ENCODE measurements at places on chromosomes 2 and 18.
A peak's percentile ranks its signal among the peaks of the same experiment; 100 is the strongest.

DNA sequence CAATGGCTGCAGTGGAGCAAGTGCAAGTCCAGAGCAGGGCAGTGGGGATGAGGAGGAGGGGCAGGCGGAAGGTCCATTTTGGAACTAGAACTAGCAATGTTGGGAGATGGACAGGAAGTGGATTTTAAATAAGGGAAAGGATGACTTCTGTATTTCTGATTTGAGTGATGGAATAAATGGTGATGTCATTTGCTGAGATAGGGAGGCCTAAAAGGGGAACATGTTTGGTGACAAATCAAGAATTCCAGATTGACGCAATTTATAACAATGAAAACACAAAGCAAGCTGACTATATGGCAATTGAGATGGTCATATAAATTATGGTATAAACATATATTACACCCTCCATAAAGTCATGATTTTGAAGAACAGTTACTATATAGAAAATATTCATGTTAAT, 209.3 kb downstream of the SS18 start:
- DNase-seq, result no peak

- no peak for DNase-seq
Measured at GRCh38 chr2:111712940-111713515, 171.0 kb downstream of the ANAPC1 start.

DNA sequence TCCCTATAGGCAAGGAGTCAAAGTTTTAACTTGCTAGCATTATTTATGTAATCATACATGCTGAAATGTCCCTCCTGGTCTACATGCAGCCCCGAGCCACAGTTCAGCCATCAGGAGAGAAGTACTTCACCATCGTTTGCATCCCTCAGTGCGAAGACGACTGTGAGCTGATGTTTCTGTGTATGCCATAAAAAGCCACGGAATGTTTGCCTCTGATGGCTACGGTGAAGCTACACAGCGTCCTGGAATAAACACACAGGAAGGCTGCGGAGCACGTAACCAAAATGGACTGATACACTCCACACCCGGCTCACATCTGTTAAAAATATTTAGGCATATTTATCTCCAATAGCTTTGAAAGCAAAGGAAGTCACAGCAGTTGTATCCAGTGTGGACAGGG, 4.3 kb upstream of the SALL3 start:
- DNase-seq, result no peak

GRCh38 chr2:61759718-61760117, 94.1 kb downstream of the FAM161A start:
- no peak for DNase-seq

DNA sequence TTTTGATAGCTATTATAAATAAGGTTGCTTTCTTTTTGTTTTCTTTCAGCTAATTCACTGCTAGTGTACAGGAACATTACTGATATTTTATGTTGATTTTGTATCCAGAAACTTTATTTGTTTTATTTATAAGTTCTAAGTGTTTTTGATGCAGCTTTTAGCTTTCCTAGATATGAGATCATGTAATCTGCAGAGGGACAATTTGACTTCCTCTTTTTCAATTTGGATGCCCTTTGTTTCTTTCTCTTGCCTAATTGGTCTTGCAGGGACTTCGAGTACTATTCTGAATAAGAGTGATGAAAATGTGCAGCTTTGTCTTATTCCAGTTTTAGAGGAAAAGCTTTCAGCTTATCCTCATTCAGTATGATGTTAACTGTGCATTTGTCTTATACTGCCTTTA, 643.4 kb upstream of the CDH2 start:
- DNase-seq, result no peak

- no peak for DNase-seq
Measured at GRCh38 chr18:25595274-25596060, 243.5 kb upstream of the ZNF521 start.

- DNase-seq, result no peak
Measured at GRCh38 chr18:72783530-72783929, 84.3 kb downstream of the NETO1 start.

DNA sequence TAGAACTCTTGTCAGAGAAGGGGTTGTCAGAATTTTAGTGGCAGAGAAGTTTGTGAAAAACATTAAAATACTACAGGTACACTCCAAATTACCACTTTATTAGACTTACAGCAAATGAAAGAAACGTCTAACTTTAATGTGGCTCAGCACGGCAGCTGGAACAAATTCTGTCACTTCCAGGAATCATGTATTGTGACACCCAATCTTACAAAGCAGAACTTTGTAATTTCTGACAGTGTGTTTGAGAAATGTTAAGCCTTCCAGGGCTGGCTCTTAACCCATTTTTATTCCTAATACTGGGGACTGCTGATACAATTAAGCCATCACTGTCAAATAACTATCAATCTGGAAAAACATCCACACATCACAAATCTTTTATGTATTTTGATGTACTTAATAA, 216.4 kb downstream of the ZNF385B start:
- no peak for DNase-seq

DNA sequence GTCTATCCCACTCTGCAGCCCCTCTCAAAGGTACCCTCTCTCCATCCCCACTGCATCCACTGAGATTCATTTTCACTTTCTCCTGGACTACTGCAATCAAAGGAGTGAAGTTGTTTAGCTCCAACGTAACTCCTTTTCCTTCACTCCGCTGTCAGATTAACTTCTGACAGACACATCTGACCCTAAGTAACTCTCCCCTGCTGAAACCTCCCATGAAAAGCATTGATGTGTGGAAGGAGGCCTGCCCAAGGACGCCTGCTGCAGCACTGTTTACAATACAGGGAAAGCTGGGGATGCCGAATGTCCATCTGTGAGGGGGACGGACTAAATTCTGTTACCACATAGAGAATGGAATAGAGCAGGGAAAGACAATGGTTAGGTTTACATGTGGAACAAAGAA, 114.8 kb downstream of the TMEM163 start:
- no peak for DNase-seq

DNA sequence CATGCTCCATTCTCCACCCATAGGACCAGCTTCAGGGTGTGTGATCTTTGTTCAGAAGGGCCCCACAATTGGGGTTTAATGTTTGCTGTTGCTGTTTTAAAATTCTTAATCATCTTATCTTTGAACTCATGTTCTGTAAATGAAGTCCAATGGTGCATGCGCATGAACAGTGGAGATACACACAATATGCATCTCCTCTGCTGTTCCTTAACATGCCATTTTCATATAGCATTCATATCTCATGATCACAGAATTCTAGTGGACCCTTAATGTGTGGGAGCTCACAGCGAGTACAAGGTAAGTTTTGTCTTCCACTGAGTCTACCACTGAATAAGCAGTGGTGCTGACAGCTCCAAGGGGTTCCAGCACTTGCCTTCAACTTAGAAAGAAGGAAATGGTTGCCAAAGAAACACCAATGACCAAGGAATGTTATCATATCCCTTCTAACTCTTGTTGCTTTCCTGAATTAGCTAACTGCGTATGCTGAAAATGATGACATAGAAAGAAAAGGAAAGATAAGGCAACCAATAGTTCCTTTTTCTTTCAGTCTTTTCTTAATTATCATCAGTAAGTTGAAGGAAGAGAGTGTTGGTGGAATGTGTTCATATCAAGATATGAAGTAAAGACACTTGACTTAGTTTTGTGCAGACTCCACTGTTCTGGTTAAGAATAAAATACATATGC, 258.9 kb upstream of the FBXO11 start:
- no peak for DNase-seq

- no peak for DNase-seq
Measured at GRCh38 chr18:22098563-22098989, 70.8 kb upstream of the GATA6 start.

DNA sequence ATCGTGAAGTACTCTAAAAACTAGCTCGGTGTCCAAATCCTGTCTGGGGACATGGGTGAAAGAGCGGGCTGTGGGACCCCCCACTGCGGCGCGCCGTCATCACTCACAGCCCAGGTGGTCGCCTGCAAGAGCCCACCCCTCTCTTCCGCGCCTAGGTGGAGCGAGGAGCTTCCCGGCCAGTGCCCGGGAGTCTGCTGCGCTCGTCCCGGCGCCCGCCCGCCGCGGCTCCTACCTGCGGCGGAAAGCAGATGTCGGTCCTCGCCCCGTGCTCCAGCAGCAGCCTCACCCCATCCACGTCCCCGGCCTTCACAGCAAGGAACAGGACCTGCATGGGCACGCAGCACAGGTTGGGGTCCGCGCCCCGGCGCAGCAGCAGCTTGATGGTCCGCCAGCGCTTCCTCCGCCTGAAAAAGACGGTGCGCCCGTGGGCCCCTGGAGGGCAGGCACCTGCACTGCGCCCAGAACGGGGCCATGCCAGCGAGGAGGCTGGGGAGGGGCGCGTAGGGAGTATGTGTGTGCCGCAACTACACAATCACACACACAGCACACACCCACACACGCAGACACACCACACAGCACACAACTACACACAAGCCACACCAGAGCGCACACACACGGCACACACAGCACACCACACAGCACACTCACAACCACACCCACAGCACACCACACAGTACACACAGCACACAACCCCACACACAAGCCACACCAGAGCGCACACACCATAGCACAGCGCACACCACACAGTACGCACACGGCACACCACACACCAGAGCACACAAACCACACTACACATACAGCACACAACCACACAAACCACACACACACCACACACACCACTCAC, 37.4 kb downstream of the ANKMY1 start:
- DNase-seq, result no peak

DNA sequence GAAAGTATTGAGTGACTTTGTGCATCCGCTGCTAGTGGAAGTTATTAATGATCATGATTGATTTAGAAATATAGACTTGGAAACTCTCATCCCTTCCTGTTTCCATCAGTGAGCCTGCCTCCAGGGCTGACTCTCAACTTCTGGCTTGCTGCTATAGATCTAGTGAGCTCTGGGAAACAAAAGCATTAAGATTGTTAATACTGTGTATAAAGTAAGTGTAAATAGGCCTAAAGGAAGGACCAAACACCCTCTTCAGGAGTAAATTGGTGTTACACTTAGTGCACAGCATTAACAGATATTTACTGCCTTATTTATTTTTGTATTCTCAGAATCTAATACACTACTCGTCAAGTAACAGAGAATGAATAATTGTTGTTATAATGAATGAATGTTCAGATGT, 285.6 kb downstream of the THSD7B start:
- DNase-seq, result no peak

DNA sequence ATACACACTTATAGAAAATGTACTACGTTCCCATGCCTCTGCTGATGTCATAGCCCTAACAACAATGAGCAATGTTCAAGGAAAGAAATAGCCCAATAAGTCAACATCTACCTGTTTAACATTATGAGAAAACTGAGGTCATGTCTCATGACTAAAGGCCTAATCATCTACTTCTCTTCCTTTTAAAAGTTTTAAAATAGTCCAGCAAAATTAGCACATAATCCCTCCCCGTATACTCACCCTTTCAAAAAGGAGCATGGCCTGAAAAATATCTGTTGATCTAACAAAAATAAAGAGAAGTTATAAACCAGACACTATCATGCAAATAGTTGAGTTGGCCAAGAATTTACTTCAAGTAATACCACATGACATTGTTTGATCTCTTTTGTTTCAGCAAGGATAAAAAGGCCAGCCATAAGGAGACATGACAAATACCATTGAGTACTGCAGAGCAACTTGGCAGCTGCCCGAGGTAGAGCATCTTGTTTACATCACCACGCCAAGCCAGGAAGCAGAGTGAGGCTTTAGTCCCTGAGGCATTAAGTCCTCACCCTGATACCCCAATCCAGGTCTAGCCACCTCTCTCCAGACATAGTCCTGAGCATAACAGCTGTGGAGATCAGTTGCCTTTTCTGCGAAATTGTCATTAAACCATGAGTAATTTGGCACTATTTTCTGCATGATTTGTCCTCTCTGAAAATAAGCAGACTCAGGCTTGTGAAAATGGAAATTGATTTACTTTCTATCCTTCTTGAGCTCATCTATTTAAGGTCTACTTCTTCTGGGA, 137.4 kb upstream of the ETAA1 start:
- DNase-seq, result peak; percentile 35

GRCh38 chr18:79847606-79848293, 50.0 kb downstream of the KCNG2 start:
- no peak for DNase-seq

DNA sequence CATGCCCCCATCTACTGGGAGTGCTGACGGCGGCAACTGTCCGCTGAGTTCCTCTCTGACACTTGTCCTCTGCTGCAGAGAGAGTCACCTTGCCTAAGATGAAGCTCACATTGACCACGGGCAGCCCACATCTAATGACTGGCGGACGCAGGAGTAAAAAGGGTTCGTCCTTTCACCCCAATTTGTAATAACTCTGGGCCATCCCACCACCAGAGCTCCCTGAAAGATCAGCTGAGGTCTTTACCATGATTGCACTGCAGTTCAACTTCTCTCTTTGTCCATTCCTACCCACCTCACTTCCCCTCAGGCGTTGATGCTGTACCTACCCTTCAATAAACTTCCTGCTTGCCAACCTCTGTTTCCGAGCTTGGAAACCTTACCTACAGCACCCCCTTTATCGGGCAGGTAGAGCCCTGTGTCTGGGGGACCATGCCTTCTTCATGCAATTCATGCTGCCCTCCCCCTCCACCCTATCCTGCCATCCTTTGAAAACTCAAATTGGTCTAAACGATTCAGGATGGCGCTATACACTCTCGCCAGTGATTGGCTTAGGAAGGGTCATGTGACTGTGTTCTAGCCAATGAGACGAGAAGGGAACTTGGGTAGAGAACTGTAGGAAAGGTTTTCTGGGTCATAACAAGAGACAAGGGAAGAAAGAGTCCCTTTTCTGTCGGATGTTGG, 10.3 kb upstream of the B3GNT2 start:
- no peak for DNase-seq

DNA sequence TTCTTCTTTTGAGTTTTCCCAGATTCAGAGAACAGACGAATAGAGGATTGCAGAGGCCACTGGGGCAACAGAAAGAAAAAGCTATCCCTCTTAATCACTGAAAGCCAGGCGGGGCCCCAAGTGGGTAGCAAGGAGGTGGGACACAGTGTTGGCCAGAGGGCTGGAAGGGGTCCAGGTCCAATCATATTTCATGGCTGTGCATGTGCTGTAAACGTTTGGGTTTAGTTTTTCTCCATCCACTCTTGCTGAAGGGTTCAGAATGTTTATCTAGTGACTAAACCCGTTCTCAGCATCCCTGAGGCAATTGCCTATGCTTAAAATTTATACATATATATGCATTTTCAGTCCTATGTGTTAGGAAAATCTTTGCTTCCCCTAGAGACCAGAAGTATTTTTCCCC, 99.4 kb upstream of the EPHA4 start:
- no peak for DNase-seq

- DNase-seq, result no peak
Measured at GRCh38 chr2:136901732-136902131, 136.4 kb downstream of the THSD7B start.
